ENCODE measurements at places on chromosomes 3 and 15.

GRCh38 chr15:70539409-70539808, 223.9 kb downstream of the UACA start:
- no peak for DNase-seq

DNA sequence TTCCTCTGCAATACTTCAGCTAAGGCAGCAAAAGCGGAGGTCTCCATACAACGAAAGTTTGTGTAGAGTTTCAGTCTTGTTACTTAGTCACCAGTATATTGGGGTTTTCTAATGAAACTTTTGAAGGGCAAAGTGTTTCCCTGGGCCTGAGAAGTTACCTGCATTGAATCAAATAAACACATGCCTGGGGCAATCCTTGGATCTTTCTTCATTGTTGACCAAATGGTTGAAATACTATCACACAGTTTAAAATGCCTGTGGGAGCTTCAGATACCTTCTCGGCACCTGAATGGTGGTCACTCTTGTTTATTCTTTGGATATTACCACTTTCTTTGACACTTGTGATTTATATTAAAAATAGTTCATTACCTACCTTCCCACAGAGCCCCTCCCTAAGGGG, 988 bp upstream of the CHSY1 start:
- DNase-seq, result no peak

DNA sequence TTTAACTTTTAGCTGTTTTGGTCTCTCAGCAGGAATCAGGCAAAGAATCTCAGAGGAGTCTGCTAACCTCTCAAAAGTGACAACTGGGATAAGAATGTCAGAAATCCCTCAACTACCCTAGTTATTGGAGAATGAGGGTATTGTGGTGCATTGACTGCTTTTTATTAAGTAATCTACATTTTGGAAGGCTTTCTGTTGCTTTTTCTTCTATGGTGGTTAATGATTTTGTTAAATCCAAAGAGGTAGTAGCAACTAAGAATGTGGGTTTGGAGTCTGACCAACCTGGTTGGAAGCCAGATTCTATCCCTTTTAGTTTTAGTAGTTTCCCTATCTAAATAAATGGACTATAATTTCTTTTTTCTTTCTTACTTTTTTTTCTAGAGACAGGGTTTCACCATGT, 94.7 kb upstream of the RNF7 start:
- no peak for DNase-seq

GRCh38 chr3:195040094-195040493, 230.9 kb downstream of the XXYLT1 start:
- no peak for DNase-seq

GRCh38 chr3:196976941-196977340, 8.3 kb upstream of the PIGZ start:
- DNase-seq, result no peak

- DNase-seq, result no peak
Measured at GRCh38 chr3:135382621-135383020, 582.9 kb upstream of the PPP2R3A start.

GRCh38 chr15:63466378-63467192, 37.8 kb upstream of the USP3 start:
- DNase-seq, result peak; percentile 57

DNA sequence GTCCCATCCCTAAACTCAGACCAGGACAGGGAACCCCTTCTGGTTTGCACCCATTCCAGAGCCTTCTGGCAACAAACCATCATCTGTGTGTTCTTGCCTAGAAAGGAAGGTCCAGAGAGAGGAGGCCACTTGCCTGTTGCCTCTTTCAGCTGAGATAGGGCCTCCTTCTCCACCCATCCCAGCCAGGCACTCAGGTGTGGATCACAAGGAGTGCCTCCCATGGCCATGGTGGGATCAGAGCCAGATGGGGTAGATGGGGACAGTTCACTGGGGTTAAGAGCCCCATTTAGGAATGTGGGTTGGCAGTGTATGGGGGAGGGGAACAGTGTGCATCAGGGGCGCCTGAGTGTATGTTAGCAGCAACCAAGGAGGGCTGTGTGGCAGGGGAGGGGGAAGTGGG, 8.9 kb upstream of the CTDSPL start:
- no peak for DNase-seq

GRCh38 chr3:11498646-11499045, 145.1 kb downstream of the VGLL4 start:
- peak; percentile 72 for DNase-seq

GRCh38 chr15:95563634-95564033, 766.9 kb upstream of the NR2F2 start:
- no peak for DNase-seq

DNA sequence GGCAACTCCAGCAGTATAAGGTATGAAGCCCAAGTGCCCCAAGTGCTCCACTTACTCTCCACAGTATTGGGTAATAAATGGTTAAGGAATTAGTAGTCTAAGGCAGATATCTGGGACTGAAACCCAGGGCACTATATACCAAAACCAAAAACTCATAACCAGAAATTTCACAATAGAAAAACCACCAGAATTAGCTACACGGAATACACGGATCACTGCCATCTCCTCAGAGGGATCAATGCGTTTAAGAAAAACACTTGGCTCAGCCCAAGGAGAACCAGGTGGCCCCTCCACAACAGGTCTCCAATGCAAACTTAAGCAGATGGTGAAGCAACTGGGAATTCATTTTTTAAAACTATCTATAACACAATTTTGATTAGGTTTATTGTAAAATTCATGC, 83.6 kb downstream of the FAIM start:
- no peak for DNase-seq

DNA sequence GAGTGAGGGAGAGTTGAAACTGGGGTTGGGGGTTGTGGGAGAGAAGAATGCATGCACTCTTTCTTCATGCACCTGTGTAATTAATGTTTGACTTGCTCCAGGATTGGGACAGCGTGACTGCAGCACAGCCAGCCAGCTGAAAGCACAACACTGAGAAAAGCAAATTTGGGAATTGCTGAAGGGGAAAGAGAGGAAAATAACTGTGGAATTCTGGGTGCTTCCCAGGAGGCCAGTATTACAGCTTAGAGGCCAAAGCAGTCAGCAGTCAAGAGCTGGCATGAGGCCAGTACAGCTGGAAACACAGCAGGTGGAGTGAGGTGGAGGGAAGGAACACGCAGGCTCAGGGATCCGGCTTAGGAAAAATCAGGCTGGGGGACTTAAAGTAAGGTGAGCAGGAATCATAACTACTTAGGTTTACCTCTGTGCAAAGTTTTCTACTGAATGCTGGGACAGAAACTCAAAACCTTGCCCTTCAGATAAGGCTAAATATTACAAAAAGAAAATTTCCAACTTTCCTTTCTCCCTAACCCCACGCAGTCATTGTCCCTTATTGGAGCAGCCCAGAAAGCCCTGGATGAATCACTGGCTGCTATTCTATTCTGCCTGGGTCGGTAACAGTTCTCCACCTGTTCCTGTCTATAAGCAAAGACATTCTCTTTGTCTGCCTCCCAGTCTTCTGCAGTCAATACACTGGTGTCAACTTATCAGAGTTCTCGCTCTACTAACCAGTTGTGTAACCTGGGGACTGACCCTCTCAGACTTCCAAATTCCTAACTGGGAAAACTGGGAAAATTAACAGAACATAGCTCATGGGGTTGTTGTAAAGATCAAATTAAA, 167.2 kb downstream of the MAGI1 start:
- DNase-seq, result peak; percentile 8

GRCh38 chr15:71792521-71792920, 17.8 kb upstream of the NR2E3 start:
- no peak for DNase-seq

DNA sequence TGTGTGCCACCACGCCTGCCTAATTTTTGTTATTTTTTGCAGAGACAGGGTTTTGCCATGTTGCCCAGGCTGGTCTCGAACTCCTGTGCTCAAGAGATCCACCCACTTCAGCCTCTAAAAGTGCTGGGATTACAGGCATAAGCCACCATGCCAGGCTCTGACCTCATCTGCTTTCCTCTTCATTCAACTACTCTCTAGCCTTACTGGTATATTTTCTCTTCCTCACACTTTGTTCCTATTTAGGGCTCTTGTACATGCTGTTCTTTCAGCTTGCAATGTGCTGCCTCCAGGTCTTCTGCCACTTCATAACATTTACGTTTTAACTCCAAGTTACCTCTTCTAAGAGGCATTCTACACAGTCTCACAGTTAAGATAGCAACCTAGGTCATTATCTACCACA, 34.9 kb downstream of the PIK3CB start:
- no peak for DNase-seq

DNA sequence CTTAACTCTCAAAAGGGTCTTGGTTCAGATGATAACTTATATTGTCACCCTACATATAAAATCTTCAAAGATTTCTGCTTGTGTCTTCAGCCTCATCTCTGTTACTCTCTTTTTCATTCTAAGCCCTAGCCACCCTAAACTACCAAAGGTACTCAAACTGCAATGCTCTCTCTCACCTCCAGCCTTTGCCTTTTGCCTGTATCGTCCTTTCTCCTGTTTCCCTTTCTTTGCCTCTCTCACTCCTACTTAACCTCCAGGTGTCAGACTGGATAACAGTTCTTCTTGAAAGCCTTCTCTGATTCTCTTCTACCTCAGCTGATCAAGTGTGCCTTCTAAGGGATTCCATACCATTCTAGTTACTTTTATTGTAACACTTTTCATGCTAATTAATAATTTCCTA, 149.8 kb downstream of the SERPINI1 start:
- no peak for DNase-seq

GRCh38 chr3:157618075-157618760, 115.0 kb upstream of the VEPH1 start:
- peak; percentile 83 for DNase-seq

GRCh38 chr3:129398803-129399144, 29.7 kb downstream of the EFCAB12 start:
- DNase-seq, result no peak

DNA sequence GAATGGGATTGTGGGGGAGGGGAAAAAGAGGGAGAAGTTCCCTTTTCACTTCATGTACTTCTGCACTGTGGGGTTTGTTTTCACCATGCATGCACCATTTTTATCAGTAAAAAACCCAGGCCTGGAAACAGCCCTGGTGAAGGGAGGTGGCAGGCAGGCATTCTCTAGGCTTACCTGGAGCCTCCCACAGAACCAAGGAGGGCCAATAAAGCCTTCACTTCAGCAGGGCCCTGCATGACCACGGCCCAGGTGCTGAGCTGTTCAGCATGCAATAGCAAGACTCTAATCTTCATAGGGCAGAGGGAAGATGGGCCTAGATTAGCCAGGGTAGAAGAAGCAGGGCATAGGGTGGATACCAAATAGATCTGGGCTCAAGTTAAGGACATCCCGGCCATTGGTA, 49.6 kb downstream of the SCN5A start:
- DNase-seq, result no peak

- DNase-seq, result no peak
Measured at GRCh38 chr15:69865369-69865768, 232.3 kb downstream of the TLE3 start.

DNA sequence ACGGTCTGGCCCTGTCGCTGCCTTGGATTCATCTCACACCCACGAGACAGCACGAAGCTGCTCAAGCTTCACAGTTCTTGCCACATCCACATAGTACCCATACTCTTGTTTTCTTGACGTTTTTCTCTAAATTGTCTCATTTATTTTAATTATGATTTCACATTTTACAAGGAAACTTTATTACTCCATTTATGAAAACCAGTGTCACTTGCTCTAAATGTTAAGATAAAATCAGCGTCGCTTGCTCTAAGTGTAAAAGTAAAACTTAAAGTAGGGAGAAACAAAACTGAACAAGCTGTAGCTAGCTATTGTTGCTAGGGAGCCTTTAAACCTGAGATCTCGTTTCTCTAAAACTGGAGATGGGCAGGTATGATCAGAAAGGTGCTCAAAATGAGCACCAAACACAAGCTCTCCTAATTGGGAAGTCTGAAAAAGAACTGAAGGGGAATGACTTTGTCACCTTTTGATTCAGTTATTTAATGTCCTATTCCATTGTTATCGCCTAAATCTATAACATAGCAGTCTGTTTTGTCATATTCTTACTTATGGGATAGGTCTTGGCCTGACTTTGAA, 680 bp downstream of the IFT122 start:
- peak; percentile 46 for DNase-seq

DNA sequence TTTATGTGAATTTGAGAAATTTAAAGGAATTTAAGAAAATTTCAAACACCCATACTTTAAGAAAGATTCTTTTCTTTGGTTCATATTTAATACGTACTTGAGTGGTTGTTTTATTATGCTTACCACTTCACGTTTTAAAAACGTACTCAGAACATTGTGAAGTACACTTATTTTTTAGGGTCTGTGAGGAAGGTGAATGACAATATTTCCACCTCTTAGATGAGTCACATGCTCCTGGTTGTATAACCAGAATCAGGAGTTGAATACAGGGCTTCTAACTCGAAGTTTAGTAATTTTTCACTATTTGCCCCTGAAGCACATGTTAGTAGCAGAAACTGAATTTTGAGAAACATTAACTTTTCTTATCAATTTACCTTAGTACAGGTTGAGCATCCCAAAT, 7.5 kb downstream of the SKIL start:
- no peak for DNase-seq

DNA sequence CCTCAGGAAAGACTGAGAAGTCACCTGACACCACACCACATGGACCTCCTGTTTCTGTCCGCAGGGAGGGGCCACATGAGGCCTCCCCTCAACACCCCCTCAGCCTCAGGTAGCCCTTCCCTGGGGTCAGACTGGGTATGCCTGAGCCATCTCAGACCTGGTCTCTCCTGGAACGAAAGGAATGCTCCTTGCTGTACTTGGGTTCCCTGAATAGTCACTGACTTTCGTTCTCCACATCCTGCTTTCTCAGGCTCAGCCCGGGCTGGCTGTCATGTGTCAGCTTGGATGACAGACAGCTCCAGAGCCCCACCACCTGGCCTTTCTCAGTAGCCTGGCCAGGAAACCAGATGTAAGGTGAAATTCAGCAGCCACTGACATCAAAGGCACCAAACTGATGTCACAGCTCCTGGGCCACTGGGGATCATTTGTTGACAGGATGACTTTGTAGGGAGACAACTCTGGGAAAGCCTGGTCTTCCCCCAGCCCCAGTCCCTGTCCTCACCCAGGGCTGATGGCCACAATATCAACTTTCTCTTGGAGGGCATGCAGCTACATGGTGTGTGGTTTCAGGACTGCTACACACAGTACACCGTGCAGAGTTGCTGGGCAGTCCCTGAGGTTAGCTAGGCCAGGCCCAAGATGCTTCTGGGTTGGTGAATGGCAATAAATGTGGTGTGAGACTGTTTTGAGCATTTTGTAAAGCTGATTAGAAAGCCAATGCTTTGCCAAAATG, 141.4 kb upstream of the MRPS22 start:
- peak; percentile 46 for DNase-seq

DNA sequence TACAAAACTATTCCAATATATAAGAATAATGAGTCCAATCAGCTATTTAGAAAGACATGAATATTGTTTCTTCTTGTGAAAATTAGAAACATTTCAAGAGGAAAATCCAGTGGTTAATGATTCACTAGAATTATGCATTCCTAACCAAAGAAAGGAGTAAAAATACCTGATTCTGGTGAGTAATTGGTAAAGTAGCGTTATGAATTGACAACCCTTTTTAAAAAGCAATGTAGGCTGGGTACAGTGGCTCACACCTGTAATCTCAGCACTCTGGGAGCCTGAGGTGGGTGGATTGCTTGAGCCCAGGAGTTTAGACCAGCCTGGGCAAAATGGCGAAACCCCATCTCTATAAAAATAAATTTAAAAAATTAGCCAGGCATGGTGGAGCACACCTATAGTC, 43.3 kb downstream of the TOPAZ1 start:
- no peak for DNase-seq

- DNase-seq, result no peak
Measured at GRCh38 chr3:182519569-182519968, 273.7 kb upstream of the ATP11B start.

GRCh38 chr3:193148688-193149473, 92.1 kb upstream of the PLAAT1 start:
- no peak for DNase-seq

Measured in NCI-H1694 treated with DMSO at 0.1 percent for 48 hours (cell line).